ENCODE measurements at places on chromosomes 4 and X.

GRCh38 chr4:8039290-8039689 is 99.6 kb upstream of the AFAP1 start:
- peak; percentile 38 for DNase-seq

DNA sequence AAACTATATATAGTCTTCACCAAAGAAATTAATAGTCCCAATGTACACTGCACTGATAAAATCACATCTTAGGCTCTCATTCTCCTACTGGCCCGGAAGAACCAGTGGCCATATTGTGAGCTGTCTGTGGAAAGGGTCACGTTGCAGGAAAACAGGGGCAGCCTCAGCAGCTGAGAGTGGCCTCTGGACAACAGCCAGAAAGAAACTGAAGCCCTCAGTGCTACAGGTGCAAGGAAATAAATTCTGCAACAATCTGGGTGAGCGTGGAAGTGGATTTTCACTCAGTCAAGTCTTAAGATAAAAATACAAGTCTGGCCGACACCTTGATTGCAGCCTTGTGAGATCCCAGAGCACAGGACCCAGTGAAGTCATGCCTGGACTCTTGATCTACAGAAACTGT is 3.2 kb upstream of the SLC25A14 start:
- DNase-seq, result no peak

GRCh38 chr4:10703156-10703555 is 18.6 kb upstream of the CLNK start:
- DNase-seq, result no peak

- DNase-seq, result peak; percentile 49
Observed at GRCh38 chr4:170853422-170854021, 763.8 kb upstream of the AADAT start.

DNA sequence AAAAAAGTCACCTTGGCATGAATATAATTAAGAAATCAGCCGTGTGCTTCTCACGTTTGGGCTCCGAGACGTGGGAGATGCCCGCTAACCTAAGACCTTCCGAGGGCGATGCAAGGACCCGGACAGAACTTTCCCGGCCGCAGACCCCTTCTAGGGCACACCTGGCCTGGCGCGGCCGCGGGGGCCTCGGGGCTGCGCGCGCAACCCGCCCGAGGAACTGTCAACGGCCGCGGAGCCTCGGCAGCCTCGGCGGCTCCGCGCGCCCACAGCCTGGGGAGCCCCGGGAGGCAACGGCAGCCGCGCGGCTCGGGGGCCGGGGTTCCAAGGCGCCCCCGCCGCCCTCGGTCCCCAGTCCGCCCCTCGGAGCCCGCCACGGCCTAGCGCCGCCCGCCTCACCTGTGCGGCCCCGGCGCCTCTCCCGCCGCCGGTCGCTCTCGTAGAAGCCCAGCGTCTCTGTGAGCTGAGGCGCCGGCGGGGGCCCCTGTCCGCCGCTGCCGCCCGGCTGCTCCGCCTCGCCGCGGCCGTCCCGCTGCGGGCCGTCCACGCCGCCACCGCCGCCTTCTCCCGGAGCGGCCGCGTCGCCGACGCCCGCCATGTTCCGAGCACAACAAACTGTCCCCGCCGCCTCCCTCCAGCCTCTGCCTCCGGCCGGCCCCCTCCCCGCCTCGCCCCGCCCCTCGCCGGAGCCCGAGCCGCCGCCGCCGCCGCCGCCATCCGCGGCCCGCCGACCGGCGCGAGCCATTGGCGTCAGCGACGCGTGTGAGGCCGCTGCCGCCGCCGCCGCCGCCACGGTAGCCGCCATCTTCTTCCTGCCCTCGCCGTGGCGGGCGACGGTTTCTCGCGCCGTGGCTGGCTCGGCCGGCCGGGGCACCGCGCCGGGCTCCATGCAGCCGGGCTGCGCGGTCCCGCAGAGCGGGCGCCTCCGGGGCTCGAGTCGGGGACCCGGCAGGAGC is at the start of gene TAPT1:
TAPT1 (minus strand) TSS at position 609 of the 953 bp plus-strand sequence; CDS start at position 595, 14 bp downstream.
- DNase-seq, result peak; percentile 87

GRCh38 chr4:28558895-28559294 is 1698.3 kb downstream of the STIM2 start:
- DNase-seq, result no peak

- DNase-seq, result no peak
Observed at GRCh38 chrX:31500921-31501320, 429.1 kb upstream of the FTHL17 start.

DNA sequence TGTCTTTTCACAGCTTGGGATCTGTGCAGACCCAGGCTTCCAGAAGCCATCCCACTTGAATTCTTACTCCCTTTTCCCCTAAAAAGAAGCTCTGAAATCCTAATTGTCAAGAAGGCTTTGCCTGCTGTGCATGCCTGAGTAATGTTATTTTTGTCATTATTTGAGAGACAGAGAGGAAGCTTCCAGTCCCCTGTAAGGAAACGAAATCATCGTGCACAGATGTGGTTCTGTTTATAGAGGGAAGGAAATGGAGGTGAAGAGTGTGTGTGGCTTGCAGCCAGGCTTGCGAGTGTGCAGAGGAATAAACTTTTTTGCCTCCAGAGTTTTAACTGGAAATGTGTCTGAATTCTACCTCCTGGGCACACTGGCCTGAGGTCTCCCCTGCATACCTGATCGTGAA is 70.2 kb downstream of the TBL1X start:
- DNase-seq, result no peak

DNA sequence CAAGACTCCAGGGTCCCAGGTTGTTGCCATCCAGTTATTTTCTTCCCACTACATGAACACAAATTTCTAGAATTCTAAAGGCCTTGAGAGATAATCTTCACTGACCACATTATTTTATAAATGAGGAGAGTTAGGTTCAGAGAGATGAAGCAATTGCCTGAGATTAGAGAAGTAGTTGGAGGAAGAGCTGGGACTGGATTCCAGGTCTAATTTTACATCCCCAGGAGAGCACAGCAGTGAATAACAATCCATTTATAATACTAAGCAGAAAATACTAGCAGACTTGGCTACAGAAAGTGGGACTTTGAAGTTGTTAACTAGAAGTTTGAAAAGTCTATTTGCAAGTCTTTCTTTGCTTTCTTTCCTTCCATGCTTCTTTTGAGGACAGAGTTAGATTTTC is 231.3 kb upstream of the S100G start:
- no peak for DNase-seq

GRCh38 chr4:87882321-87882720 is 49.6 kb downstream of the MEPE start:
- DNase-seq, result no peak

DNA sequence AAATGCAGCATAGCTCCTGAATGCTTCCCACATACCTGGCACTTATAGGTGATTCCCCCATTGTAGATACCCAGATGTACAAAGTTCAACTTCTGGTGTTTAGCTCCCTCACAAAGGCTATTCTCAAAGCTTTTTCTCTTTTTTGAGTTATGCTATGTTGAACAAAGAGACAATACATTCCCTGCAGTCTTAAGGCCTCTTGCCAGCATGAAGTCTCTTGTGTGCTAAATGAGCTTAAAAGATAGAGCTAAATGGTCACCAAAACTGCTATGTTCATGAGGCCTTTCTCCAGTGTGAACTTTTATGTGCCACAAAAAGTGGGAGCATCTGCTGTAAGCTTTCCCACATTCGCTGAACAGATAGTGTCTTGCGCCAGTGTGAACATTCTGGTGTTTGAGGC is 111.2 kb upstream of the TMEM47 start:
- DNase-seq, result no peak

DNA sequence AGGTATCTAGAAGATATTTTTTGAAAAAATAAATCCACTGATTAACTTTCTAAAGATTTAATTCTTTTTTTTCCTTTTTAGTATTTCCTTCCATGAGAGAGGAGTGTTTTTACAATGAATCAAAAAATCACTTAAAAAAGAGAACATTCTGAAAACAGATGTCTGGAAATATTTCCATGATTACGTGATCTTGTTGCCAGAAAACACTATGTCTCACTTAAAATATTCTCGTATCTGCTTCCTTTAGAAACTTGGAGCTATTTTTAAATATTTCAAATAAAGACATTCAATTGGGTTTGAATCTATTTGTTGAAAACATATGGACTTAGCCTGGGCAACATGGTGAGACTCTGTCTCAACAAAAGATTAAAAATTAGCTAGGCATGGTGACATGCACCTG is 232.8 kb upstream of the RASGEF1B start:
- DNase-seq, result no peak

GRCh38 chr4:165668694-165669093 is 204.3 kb upstream of the TLL1 start:
- DNase-seq, result no peak

DNA sequence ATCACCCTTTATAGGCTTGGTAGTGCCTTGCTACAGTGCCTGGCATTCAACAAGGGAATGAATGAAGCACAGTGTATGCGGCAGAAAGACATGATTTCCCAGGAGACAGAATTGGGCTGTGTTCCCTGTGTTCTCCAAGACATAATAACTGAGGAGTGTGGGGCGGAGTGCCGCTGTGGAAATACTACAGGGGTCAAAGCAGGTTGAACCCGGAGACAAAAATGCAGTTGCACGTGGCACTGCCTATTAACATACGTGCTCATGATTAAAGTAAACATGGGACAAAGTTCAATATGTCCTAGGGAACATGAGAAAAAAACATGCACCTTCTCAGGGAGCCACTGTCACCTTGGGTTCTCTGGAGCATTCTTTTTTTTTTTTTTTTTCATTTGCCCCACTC is 820.8 kb downstream of the RPA4 start:
- DNase-seq, result peak; percentile 29

DNA sequence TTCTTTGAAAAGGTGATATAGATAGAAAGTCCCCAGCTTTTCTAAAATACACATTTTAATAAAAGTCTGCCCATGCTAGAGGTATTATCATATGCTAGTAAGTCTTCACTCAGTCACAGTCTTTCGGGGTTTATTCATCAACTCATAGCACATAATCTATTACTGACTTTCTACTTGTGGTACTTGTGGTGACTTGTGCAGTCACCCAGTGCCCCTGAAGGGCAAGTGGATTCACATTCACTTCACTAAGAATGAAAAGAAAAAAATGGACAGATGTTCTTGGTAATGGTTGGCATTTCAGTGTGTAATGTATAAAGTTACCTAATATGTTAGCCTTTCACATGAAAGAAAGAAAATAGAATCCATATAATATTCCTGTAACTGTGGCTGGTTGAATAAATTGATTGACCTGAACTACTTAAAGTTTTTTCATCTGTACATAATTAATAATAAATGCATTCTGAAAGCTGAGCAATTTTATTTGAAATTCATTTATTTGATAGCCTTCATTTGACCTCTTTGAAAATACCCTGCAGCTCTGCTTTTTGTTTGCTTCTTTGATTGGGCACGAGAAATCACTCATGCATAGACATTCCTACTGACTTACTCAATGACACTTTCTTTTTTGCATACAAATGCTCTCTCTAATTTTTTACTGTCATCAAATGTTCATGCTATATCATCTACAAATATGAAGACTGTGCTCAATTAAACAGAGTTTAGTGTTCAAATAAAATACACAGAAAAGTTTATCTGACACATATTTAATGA is 39.5 kb upstream of the ZNF330 start:
- no peak for DNase-seq

- peak; percentile 59 for DNase-seq
Observed at GRCh38 chr4:103075894-103076746, 441 bp downstream of the SLC9B2 start.

GRCh38 chrX:16457239-16457638 is 192.7 kb upstream of the S100G start:
- DNase-seq, result no peak

GRCh38 chr4:158801066-158801465 is 32.2 kb downstream of the FNIP2 start:
- DNase-seq, result peak; percentile 36

DNA sequence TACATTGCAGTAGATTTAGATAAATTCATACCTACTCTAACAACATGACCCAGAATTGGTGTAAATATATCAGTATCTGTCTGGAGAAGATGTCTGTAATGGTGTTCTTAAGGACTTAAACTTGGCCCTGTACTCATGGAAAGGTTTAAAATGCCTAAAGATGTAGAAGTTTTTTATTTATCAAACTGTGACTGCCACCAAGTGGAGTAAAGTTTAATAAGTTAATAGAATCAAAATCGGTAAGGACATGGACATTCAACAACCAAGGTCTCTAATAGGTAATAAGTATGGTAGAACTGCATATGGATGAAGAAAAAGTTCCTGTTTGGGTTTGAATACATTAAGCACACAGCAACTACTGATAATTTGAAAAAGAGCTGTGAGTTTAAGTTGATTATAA is 474.0 kb upstream of the NDST3 start:
- no peak for DNase-seq

GRCh38 chr4:82706349-82707000 is 92.1 kb downstream of the SCD5 start:
- DNase-seq, result no peak

GRCh38 chr4:37970702-37971101 is 10.5 kb downstream of the PTTG2 start:
- DNase-seq, result peak; percentile 86

- no peak for DNase-seq
Observed at GRCh38 chrX:100830547-100830946, 10.4 kb downstream of the CSTF2 start.

DNA sequence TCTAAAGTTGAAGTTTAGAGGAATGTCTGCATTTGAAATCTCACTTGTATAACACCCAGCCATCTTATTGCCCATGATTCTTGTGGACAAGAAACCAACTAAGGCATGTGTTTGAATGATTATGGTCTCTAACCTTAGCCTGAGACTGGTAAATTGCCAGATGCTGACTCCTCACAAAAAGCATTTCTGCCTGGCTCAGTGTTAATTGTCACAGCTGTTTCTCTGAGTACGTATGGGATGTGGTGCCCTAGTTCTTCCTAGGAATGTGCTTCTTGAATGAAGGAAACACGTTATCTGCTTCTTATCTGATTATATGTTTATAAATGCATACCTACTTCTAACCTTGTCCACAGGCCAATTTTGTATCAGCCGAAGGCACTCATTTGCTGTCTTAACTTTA is 63.1 kb upstream of the NDP start:
- no peak for DNase-seq

DNA sequence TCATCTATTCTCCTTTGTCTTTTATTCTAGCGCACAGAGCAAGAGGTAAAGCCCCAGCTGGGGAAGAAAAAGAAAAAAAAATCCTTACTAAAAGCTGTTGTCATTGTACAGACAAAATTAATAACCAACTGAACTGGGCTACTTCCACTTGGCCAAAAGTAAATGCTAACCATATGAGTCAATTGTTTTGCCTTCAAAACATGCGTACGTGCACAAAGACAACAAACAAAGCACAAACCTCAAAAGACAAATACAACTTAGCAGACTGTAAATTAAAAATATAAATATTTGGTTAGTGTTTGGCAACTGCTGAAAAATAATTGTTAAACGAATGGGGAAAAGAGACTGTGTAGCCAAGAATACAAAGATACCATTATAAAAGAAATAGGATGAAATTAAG is 5.9 kb downstream of the EDA2R start:
- no peak for DNase-seq

- no peak for DNase-seq
Observed at GRCh38 chr4:94804650-94805049, 46.9 kb downstream of the BMPR1B start.

DNA sequence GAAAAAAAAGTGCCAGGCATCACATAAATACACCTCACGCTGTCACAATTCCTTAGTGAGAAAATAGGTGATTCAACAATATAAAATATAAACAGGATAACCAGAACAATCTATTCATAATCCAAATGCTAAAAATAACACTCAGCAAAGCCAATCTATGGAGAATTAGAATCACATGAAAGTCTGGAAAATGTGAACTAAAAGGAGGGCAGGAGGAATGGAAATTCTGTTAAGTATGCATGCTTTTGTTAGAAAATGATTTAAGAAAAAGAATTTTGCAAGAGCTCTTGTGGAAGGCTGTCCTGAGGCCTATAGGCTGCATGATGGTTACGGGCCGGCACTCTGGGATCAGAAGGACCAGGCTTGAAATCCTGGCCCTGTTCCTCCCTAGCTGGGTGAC is 70.6 kb upstream of the PROM1 start:
- no peak for DNase-seq

GRCh38 chr4:168841000-168841671 is 168.9 kb downstream of the CBR4 start:
- no peak for DNase-seq

Measured in transverse colon (tissue), 4 donors.